Activated CD4-positive, CD25-positive, alpha-beta regulatory T cell treated with anti-CD3 and anti-CD28 coated beads, Interleukin-2, amount 50 U/mL, for 16 hours (primary cell): ENCODE measurements at places on chromosomes 3 and 15.

DNA sequence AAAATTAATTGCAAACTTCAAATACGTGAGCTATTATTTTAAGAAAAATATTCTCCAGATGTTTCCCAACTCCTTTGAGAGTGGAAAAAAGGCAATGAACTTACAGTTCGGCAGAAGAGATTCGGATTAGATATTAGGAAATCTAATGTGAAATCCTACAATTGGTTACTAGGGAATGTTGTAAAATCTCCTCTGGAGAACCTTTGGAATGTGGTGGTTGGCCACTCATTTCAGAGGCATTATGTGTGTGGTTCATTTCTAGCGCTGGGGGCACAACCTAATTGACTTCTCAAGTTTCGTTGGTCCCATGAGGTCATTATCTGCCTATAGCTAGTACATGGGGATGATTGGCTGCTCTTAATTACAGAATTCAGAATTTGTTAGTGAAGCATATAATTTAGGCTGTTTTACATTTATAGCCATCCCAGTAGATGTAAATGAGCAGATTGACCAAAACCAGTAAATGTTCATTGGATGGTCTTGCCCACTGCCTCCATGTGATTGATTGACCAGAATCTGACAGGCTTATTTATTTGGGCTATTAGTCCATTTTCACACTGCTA lies 34.6 kb upstream of the CMSS1 start:
- DNase-seq: no peak

GRCh38 chr3:105798381-105798934 lies 70.4 kb downstream of the CBLB start:
- no peak for DNase-seq

GRCh38 chr3:64290864-64291263 lies 65.6 kb upstream of the PRICKLE2 start:
- DNase-seq: no peak

- no peak for DNase-seq
Measured at GRCh38 chr3:46586738-46587246, 20.7 kb upstream of the LRRC2 start.

DNA sequence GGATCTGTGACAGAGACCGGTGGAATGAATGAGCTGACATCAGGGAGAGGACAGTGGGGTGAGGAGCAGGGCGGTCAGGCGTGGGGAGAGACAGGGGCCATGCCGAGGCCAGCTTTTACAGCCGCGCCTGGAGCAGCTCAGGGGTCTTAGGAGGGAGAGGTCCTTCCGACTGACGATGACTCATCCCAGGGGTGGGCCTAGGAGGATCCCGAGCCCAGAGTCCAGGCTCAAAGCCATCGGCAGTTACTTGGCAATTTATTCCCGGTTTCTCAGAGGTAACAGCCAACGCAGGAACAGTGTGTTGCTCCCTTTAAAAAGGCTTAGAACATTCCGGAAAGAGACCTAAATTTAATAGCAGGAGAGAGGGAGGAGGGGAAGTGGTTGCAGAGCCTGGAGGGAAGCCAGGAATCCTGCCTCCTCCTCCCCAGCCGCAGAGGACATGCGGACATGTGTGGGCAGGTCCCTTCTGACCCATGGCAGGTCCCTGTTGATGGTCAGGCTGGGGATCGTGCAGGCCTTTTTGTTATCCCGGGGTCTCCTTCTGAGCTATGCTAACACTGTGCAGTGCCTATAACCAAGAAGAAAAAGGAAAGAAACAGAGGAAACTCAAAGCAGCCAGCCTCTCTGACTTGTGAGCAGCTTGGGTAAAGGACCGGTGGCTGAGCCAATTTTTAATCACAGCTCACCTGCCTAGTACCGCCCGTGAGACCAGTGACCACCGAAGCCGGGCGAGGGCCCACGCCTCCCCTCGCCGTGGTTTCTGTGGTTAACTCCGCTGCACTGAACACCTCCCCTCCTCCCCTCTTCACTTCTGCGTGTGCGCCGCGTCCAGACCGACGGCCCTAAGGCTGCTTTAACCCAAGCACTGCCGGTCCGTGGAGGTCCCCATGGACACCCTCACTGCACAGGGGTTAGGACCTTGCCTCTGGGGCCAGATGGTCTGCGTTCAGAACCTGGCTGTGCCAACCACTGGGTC lies 392.4 kb upstream of the PROK2 start:
- DNase-seq: no peak

DNA sequence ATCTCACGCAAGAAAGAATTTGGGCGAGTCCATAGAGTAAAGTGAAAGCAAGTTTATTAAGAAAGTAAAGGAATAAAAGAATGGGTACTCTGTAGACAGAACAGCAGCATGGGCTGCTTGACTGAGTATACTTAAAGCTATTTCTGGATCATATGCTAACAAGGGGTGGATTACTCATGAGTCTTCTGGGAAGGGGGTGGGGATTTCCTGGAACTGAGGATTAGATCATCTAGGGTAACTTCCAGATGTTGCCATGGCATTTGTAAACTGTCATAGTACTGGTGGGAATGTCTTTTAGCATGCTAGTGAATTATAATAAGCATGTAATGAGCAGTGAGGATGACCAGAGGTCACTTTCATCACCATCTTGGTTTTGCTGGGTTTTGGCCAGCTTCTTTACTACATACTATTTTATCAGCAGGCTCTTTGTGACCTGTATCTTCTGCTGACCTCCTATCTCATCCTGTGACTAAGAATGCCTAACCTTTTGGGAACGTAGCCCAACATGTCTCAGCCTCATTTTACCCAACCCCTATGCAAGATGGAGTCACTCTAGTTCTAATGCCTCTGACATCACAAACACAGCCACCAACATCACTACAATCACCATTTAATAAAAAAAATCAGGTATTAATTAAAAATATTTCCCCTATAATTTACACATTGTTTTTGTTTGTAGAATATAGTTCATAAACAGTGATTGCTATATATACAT lies 890.7 kb upstream of the EPHA6 start:
- no peak for DNase-seq

DNA sequence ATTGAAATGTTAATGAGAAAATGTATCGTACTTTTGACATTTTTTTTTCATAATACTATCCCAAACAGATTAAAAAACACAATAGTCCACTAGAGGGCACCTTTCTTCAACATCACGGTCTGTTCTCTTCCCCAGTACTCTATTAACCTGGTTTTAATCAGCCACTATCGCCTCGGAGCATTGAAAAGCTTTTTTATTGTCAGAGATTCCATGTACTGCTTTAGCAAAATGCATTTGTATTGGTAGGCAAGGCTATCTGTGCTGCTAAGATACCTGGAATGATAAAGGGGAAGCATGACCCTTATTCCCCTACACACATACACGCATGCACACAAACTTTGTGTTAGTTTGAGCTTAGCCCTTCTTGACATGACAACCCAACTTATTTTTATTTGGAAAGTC lies 160.1 kb upstream of the IL12A start:
- no peak for DNase-seq

- DNase-seq: peak; percentile 28
Measured at GRCh38 chr3:69250014-69250413, 127.6 kb upstream of the LMOD3 start.

- no peak for DNase-seq
Measured at GRCh38 chr15:90840954-90841353, 27.4 kb upstream of the FURIN start.

GRCh38 chr15:35701402-35702046 lies 155.6 kb upstream of the DPH6 start:
- no peak for DNase-seq

- DNase-seq: no peak
Measured at GRCh38 chr15:79682851-79683288, 213.9 kb downstream of the MTHFS start.

- no peak for DNase-seq
Measured at GRCh38 chr3:87498358-87499080, 222.1 kb upstream of the POU1F1 start.

GRCh38 chr15:32668942-32669341 lies 27.4 kb downstream of the SCG5 start:
- no peak for DNase-seq

DNA sequence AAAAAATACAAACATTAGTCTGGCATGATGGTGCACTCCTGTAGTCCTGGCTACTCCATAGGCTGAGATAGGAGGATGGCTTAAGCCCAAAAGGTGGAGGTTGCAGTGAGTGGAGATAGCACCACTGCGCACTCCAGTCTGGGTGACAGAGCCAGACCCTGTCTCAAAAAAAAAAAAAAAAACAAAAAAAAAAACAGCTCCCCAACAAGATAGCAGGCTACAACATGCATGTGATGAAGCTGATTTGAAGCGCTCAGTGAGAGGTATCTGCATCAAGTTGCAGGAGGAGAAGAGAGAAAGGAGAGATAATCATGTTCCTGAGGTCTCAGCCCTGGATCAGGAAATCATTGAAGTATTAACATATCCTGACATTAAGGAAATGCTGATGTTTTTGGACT lies 608 bp upstream of the PPCDC start:
- no peak for DNase-seq

DNA sequence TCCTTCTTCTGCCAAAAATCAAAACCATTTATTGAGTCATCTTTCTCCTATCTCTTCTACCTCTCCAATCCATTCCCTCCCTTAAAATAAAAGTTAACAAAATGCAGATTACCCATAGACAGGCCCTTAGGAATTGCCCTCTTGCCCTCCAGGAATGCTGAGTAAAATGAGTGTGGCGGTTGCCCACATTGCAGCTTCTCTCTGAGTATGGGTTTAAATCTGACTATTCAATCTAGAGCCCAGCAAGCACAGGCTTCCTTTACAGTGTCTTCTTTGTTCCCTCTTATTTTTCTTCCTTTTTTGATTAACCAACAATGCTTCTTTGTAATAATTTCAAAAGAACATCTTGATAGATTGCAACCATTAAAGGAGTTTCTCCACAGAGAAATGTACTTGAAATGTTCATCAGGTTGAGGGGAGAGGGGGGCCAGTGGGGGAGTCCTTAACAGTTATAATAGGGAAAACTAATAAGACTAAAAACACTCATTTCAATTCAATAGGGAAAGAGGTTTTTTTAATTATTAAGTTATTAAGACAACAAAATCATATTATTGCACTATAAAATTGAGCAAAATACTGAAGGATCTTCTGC lies 135.3 kb upstream of the LMCD1 start:
- no peak for DNase-seq

DNA sequence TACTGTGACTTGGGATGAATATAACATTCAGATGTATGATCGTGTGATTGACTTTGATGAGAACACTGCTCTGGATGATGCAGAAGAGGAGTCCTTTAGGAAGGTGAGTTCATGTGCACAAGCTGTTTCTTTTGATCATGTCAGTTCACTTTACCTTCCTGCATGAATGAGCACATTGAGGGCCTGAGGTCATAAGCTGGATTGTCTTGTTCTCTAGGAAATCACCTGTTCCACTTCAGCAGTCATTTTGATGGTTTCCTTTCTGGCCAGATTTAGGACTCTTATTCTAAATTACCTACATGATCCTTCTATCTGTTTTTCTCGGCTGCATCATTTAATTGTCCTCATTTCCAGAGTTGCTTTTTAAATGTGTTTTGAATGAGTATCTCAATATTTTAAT lies 4.1 kb downstream of the RCN2 start:
- DNase-seq: no peak

- DNase-seq: peak; percentile 16
Measured at GRCh38 chr3:150384296-150385212, 23.5 kb upstream of the TSC22D2 start.

GRCh38 chr3:40387001-40387894 lies at the start of gene ENTPD3:
ENTPD3 (plus strand) TSS chr3:40387184; CDS start chr3:40388058, 874 bp downstream.
- DNase-seq: no peak

GRCh38 chr3:45367453-45367871 lies 20.9 kb upstream of the LARS2 start:
- no peak for DNase-seq

DNA sequence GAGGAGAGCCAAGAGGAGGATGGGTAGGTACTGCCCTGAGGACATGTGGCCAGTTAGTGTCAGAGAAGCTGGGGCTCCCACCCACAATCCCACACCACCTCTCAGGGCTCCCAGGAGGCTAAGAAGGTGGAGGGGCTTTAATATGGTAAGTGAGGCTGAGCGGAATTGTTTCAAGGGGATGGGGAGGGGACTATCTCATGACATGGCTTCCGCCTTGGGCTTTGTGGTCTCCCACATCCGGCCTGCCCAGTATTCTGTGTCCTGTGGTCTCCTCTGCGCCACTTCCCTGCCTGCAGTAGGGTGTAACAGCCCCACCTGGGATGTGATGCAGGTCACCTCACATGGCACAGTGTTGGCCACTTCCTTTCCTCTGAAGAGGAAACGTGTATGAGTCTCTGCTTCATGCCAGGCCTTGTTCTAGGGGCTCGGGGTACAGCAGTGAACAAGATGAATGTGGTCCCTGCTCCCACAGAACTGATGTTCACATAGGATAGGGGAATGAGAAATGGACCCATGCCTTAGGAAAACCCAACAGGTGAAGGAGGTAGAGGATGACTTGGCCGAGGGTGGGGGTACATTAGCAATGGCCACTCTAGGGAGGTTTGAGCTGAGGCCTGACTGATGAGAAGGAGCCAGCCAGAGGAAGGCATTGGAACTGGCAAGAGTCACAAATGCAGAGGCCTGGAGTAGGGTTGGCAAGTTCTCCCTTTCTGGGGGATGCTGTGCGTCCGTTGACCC lies 3.2 kb downstream of the NEIL1 start:
- DNase-seq: peak; percentile 38

- DNase-seq: no peak
Measured at GRCh38 chr15:100939791-100940190, 20.6 kb downstream of the LRRK1 start.

DNA sequence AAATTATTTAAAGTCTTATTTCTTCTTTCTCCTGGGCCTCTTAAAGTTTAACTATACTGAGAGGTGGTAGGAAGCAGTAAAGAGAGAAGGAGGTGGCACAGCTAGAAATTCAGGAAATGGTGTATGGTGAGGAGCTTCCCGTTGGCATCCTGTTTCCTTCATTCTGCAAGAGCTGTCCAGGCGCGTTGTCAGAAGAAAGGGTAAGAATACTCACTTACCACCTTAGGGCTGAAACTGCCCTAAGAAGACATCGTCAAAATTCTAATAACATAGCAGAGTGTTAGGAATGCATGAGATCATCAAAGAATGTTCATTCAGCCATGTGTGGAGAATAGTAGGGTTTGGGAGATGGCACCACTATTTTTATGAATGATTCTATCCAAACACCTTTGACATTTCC lies 699.6 kb downstream of the MCTP2 start:
- DNase-seq: no peak

DNA sequence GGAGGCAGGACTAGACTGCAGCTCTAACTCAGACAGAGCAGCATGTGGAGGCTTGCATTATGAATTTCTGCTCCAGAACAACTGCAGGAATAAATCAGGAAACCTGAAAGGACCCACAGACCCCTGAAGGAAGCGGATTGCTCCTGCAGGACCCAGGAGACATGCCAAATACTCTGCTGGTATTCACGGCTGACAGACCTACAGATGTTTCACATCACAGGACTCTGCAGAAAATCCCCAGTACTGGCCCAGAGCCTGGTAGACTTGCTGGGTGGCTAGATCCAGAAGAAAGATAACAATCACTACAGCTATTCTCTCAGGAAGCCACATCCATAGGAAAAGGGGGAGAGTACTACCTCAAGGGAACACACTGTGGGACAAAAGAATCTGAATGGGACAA lies 942.1 kb downstream of the AGBL1 start:
- DNase-seq: no peak
